ENCODE measurements at places on chromosomes 7 and 10. TPM values are rescaled to one million over a fixed set of nuclear protein-coding genes. Genes with fewer than 3 reads are reported as not detected.
A peak's percentile ranks its signal among the peaks of the same experiment; 100 is the strongest.

DNA sequence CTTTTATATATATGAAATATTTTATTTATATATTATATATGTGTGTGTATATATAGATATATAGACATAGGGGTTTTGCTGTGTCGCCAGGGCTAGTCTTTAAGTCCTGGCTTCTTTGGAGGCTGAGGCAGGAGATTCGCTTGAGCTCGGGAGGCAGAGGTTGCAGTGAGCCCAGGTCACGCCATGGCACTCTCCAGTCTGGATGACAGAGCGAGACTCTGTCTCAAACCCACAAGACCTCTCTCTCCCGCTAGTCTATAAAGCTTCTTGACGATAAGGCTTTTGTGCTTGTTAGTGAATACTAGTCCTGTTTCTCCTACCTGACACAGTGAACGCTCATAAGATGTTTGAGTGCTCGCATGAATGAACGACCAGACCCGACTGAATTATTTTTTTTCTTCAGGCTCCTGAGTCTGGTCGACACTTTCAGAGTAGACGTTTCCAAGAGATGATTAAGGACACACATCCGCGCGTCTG is 577 bp upstream of the DDX21 start:
- peak; percentile 48 for DNase-seq

DNA sequence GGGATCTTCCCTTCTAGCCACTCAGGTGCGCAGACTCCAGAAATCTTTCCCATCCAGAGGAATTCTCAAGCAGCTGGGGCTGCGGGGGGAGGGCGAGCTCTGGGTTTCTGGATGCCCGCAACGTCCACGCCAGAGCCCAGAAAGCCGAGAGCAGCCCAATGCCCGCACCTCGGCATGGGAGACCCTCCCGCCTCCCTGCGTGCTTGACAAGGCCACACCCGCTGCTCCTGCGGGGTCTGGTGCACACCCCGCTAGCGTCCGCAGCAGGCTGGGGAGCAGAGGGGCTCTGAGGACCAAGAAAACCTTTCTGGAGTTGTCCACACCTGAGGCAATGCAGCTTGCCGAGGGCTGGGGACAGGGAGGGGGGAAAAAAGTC is 66.2 kb downstream of the SLC29A4 start:
- DNase-seq: no peak

- no peak for DNase-seq
These were observed 77.4 kb downstream of the ZNF365 start for GRCh38 chr10:62451611-62451975.

GRCh38 chr7:28112883-28113540 is 67.6 kb downstream of the JAZF1 start:
- no peak for DNase-seq

GRCh38 chr7:19318287-19318686 is 173.1 kb upstream of the FERD3L start:
- no peak for DNase-seq

- DNase-seq: no peak
These were observed 371.5 kb downstream of the CALN1 start for GRCh38 chr7:72040641-72041040.

DNA sequence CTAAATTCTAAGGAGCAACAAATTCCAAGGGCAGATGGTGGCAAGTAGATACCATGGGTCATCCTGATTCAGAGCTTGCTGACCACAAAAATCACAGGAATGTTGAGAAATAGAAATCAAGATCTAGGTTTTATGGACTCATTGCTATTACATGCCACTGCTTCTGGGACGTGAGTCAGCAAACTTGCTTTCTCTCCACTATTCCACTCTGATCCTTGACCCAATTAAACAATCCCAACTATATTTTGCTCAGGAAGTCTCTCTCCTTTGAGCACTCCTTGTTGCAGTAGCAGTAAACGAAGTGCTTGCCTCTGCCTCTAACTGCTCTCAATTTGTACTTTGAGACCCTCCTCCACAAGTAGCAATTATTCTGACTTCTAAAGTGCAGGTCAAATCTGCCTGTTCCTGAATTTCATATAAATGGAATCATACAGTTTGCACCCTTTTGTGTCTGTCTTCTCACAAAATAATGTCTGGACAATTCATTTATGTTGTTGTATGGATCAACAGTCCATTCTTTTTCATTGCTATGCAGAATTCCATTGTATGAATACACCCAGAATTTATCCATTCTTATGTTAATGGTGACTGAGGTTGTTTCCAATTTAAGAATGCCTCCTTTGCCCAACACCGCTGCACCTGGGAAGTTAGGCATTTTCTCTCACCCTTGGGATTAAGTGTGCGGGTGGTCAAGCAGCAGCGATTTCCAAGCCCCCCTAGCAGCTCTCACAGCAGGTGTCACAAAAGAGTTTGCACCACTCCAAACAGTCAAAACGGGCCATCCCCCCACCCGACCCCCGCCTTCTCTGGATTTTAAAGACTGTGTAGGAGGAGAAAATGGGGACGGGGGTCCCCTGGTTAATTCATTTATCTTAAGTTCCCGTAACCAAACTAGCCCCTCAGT is 35.9 kb downstream of the ACSM6 start:
- no peak for DNase-seq

DNA sequence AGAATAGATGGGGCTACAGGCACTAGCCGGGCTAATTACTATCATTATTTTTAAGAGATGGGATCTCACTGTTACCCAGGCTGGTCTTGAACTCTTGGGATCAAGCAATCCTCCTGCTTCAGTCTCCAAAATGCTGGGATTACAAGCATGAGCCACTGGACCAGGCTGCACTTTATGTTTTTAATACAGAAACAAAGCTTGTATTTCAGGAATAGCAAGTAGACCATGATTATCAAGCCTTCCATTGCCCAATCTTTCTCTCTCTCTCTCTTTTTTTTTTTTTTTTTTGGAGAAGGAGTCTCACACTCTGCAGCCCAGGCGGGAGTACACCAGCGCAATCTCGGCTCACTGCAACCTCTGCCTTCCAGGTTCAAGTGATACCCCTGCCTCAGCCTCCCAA is 75.4 kb downstream of the MDH2 start:
- DNase-seq: no peak

- peak; percentile 35 for DNase-seq
These were observed 72.5 kb downstream of the C10orf90 start for GRCh38 chr10:126598009-126598408.

- peak; percentile 42 for DNase-seq
These were observed 208.7 kb downstream of the PAXIP1 start for GRCh38 chr7:154794147-154794780.

GIMAP5 gene
- total RNA-seq: 37.6 TPM

SLC18A3 gene
- not detected for total RNA-seq

C10orf105 gene
- total RNA-seq: 0.27 TPM

AGAP9 gene
- total RNA-seq: 3.6 TPM
